ENCODE measurements at places on chromosomes 5 and 9. TPM values are rescaled to one million over a fixed set of nuclear protein-coding genes. Genes with fewer than 3 reads are reported as not detected.

- peak overlapping the region; percentile 91 for H3K27ac ChIP-seq
- peak overlapping the region; percentile 55 for H3K4me3 ChIP-seq
- DNase-seq, result peak; percentile 55
- H3K4me1 ChIP-seq, result peaks cover 17% of the 10 kb centered on the region
These were observed 1.1 kb upstream of the SMC2 start for GRCh38 chr9:104092875-104093600.

- no peak overlapping the region for H3K4me3 ChIP-seq
- H3K36me3 ChIP-seq, result no peaks in the 10 kb centered on the region
- no peaks in the 10 kb centered on the region for H3K27me3 ChIP-seq
- DNase-seq, result no peak
These were observed 93.7 kb downstream of the OR2K2 start for GRCh38 chr9:111236332-111236731.

DNA sequence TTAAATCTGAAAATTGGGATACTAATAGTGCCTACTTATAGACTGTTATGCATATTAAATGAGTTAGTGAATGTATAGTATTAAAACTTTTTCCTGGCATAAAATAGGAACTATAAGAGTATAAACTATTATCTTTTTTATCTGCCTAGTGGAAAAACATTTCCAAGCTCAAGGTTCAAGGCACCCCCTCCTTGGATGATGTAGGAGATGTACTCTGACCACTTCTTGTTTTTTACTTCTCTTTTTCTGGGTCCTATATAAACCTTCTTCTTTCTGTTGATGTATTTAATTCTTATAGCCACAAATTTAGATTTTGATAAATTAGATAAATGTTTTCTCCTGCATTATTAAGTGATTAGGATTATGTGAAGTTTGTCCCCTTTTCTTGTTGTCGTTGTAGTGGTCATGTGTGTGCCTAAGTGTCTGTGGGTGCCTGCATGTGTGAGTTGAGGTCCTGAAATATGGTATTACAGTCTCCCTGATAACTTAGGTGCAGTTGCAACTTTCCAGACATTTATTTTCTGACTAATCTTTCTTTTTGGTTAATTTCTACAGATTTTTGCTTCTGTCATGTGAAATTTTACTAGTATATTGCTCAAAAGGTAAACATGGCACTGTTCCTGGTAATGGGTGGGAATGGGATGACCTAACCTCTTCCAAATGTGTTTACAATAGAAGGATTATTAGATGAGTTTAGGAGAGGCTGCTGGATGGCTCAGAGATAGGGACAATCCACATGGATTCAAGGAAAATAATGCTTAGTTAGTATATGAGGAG is 160.8 kb upstream of the CDKN2B start:
- peaks cover 11% of the 10 kb centered on the region for H3K4me1 ChIP-seq
- DNase-seq, result no peak
- no peaks in the 10 kb centered on the region for H3K27me3 ChIP-seq
- H3K4me3 ChIP-seq, result no peak overlapping the region
- H3K36me3 ChIP-seq, result no peaks in the 10 kb centered on the region

DNA sequence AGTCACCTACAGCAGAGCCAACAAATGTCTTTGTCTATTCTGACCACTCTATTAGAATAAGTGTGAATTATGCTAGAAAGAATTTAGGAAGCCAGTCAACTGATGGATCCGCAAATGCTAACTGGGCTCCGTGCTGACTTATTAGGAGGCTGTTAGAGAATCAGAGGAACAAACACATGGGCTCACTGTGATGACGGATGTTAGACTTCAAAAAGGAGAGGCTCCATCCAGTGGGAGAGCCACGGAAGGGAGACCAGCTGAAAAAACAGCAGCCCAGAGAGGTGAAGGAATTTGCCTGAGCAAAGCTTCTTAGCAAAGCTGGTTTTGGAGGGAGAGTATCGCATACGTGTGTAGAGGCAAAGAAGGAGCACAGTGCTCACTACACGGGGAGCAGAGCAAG is 5.8 kb upstream of the TGFBI start:
- H3K36me3 ChIP-seq, result no peaks in the 10 kb centered on the region
- H3K4me3 ChIP-seq, result no peak overlapping the region
- no peak overlapping the region for H3K27ac ChIP-seq

DNA sequence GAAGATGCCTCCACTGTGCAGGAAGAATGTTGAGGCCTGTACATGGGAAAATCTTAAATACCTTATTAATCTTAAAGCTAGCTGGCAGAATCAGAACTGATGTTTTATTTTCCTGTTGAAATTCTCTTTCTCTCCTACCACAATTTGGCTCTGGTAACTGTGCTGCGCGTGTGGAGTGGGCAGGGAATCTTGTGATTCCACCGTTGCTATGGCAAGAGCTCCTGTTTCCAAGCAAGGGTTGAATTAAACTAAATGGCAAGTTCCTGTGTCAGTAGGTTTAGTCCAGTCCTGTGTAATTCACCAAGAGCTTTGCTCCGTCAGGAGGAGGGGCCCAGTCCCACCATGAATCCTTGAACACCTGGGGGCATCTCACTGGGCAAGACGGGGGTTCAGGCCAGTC is 36.4 kb downstream of the NXNL2 start:
- no peak overlapping the region for H3K27ac ChIP-seq
- H3K27me3 ChIP-seq, result no peaks in the 10 kb centered on the region
- H3K36me3 ChIP-seq, result no peaks in the 10 kb centered on the region
- H3K4me3 ChIP-seq, result no peak overlapping the region
- H3K4me1 ChIP-seq, result no peaks in the 10 kb centered on the region

DNA sequence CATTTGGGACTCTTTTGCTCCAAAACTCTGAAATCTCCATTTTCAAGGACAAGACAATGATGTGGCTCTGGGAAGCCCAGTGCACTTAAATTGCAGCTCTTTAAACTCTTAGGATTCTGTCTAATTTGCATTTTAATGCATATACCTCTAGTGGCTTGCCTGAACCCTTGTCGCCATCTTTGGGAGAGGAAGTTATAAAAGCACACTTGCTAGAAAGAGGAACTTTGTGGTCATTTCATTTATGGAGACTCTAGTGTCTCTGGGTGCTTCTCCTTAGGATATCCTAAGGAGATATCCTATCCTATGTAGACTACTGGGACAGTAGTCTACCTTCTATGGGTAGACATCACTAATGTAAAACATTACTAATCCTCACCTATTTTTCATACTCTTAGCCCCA is 77.3 kb upstream of the SLC1A3 start:
- no peak for DNase-seq
- no peaks in the 10 kb centered on the region for H3K27me3 ChIP-seq
- no peak overlapping the region for H3K4me3 ChIP-seq
- H3K27ac ChIP-seq, result no peak overlapping the region

DNA sequence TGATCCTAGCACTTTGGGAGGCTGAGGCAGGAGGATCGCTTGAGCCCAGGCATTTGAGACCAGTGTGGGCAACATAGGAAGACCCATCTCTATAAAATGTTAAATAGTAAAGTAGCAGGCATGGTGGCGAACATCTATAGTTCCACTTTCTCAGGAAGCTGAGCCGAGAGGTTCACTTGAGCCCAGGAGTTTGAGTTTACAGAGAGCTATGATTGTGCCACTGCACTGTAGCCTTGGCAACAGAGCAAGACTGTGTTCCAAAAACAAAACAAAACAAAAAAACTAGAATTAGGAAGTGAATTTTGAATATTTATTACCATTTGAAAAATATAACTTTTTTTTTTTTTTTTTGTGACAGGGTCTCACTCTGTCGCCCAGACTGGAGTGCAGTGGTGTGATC is 26.8 kb upstream of the PAX5 start:
- no peaks in the 10 kb centered on the region for H3K36me3 ChIP-seq
- peaks cover 28% of the 10 kb centered on the region for H3K27me3 ChIP-seq
- no peak overlapping the region for H3K4me3 ChIP-seq
- H3K4me1 ChIP-seq, result no peaks in the 10 kb centered on the region
- no peak overlapping the region for H3K27ac ChIP-seq
- no peak for DNase-seq

GRCh38 chr5:160439205-160439600 is 17.5 kb downstream of the PTTG1 start:
- peak overlapping the region; percentile 78 for H3K27ac ChIP-seq
- no peaks in the 10 kb centered on the region for H3K27me3 ChIP-seq
- peak overlapping the region; percentile 36 for H3K4me3 ChIP-seq
- H3K36me3 ChIP-seq, result no peaks in the 10 kb centered on the region
- peak; percentile 91 for DNase-seq

DNA sequence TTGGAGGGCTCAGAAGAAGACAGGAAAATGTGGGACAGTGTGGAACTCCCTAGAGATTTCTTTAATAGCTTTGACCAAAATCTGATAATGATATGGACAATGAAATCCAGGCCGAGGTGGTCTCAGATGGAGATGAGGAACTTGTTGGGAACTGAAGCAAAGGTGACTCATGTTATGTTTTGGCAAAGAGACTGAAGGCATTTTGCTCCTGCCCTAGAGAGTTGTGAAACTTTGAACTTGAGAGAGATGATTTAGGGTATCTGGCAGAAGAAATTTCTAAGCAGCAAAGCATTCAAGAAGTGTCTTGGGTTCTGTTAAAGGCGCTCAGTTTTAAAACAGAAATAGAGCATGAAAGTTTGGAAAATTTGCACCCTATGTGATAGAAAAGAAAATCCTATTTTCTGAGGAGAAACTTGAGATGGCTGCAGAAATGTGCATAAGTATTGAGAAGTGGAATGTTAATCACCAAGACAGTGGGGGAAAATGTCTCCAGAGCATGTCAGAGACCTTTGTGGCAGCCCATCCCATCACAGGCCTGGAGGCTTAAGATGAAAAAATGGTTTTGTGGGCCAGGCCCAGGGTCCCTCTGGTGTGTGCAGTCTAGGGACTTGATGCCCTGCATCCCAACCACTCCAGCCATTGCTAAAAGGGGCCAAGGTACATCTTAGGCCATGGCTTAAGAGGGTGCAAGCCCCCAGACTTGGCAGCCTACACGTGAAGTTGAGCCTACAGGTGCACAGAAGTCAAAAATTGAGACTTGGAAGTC is 463.7 kb upstream of the TLE4 start:
- DNase-seq, result no peak
- H3K27ac ChIP-seq, result no peak overlapping the region
- H3K36me3 ChIP-seq, result no peaks in the 10 kb centered on the region
- H3K27me3 ChIP-seq, result no peaks in the 10 kb centered on the region
- H3K4me1 ChIP-seq, result no peaks in the 10 kb centered on the region

DNA sequence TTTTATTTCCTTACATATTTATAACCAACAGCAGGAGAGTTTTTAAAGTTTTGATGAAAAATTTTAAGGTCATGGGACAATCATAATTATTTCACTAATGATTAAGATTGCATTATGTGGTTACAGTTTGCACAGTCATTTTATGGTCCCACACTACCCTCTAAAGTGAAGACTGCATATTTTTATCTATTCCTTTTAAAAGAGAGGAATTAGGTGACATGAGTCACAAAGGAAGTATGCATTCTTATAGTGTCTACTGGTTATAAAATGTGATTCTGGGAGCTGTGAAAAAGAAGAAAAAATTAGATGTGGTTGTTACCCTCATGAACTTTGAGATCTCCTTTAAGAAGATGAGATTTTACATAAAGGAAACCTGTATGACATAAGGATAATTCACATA is 87.9 kb upstream of the GRIA1 start:
- H3K4me3 ChIP-seq, result no peak overlapping the region
- H3K27me3 ChIP-seq, result no peaks in the 10 kb centered on the region
- no peak for DNase-seq
- no peaks in the 10 kb centered on the region for H3K4me1 ChIP-seq
- H3K27ac ChIP-seq, result no peak overlapping the region

DNA sequence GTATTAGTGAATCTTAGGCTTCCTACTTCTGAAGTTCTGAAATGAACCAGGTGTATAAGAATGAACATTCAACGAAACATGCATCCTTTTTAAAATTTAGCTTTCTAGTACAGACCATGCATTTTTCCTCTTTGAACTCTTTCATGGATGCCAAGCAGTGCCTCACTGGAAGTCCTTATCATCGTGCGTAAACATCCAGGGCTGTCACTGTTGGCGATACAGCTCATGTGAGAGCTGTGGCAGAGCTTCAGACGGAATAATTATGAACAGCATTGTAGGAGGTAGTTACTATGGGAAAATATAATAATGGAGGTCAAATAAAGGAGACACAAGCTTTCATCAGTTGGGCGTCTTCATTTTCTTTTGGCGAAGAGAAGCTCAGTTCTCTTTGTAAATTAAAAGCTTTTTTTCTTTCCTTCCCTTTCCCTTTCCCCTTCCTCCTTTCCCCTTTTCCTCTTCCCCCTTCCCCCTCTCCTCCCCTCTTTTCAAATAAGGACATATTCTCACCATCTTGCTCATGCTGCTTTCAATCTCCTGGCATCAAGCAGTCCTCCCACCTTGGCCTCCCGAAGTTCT is 167.3 kb downstream of the KDM4C start:
- no peaks in the 10 kb centered on the region for H3K4me1 ChIP-seq
- no peak overlapping the region for H3K27ac ChIP-seq
- H3K4me3 ChIP-seq, result no peak overlapping the region
- no peak for DNase-seq
- peaks cover 2% of the 10 kb centered on the region for H3K36me3 ChIP-seq
- H3K27me3 ChIP-seq, result no peaks in the 10 kb centered on the region

GRCh38 chr9:104088416-104088815 is 5.7 kb upstream of the SMC2 start:
- DNase-seq, result no peak
- H3K36me3 ChIP-seq, result no peaks in the 10 kb centered on the region
- no peaks in the 10 kb centered on the region for H3K27me3 ChIP-seq
- H3K27ac ChIP-seq, result no peak overlapping the region

GRCh38 chr5:73446631-73447529 is 1.7 kb downstream of the FOXD1 start:
- H3K27ac ChIP-seq, result no peak overlapping the region
- peak; percentile 25 for DNase-seq
- peak overlapping the region; percentile 39 for H3K4me3 ChIP-seq
- peaks cover 16% of the 10 kb centered on the region for H3K4me1 ChIP-seq
- peaks cover 84% of the 10 kb centered on the region for H3K27me3 ChIP-seq

DNA sequence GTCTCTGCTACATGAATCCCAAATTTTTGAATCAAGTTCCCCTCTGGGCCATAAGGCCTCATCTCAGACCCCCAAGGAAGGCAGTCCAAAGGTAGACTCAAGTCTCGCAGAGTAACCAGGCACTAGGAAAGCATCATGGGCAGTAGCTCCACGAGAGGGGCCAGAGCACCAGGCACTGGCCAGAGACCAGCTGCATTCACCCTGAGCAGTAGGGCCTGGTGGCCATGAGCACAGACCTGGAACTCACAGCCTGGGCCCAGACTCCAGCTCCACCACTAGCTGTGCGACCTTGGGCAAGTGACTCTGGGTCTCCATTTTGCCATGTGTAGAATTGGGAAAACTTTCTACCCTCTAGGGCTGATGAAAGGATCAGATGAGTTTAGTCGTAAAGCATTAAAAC is 28.5 kb downstream of the NANS start:
- no peak overlapping the region for H3K4me3 ChIP-seq
- DNase-seq, result no peak
- no peaks in the 10 kb centered on the region for H3K27me3 ChIP-seq
- H3K4me1 ChIP-seq, result peaks cover 25% of the 10 kb centered on the region
- peaks cover 65% of the 10 kb centered on the region for H3K36me3 ChIP-seq
- H3K27ac ChIP-seq, result no peak overlapping the region

- H3K27ac ChIP-seq, result peak within 1 kb of the TSS; percentile 27
- no peaks in the 10 kb centered on the region for H3K36me3 ChIP-seq
- H3K27me3 ChIP-seq, result peaks cover 59% of the 10 kb centered on the region
These were observed at the start of gene SLC25A48 for GRCh38 chr5:135834639-135835529. Gene SLC25A48 (plus strand): TSS chr5:135834663. CDS start chr5:135834848, 185 bp downstream.

TMEFF1 gene
- polyA plus RNA-seq, result 2.4 TPM

CHSY3 gene
- polyA plus RNA-seq, result 1.7 TPM

SLC6A18 gene
- 0.03 TPM for polyA plus RNA-seq

STPG3 gene
- 3.4 TPM for polyA plus RNA-seq

MZB1 gene
- polyA plus RNA-seq, result 1.3 TPM

FASTKD3 gene
- 19.2 TPM for polyA plus RNA-seq

ADAMTS2 gene
- 5.9 TPM for polyA plus RNA-seq

SVEP1 gene
- polyA plus RNA-seq, result 8.7 TPM

ZNF484 gene
- polyA plus RNA-seq, result 6.2 TPM

PRDM9 gene
- polyA plus RNA-seq, result not detected

SPATA24 gene
- 11.3 TPM for polyA plus RNA-seq
